Endothelial cell of umbilical vein (primary cell): ENCODE measurements at places on chromosomes 5 and 9.

- no peak for DNase-seq
Measured at GRCh38 chr5:151083081-151083676, 2.3 kb upstream of the TNIP1 start.

- DNase-seq = no peak
Measured at GRCh38 chr9:94829380-94830070, 103.0 kb downstream of the AOPEP start.

GRCh38 chr9:128685636-128686489, 3.2 kb upstream of the SET start:
- no peak for DNase-seq

GRCh38 chr5:56620903-56621677, 194.3 kb upstream of the MAP3K1 start:
- peak; percentile 69 for DNase-seq

GRCh38 chr5:173625261-173625660, 8.8 kb upstream of the BOD1 start:
- no peak for DNase-seq

DNA sequence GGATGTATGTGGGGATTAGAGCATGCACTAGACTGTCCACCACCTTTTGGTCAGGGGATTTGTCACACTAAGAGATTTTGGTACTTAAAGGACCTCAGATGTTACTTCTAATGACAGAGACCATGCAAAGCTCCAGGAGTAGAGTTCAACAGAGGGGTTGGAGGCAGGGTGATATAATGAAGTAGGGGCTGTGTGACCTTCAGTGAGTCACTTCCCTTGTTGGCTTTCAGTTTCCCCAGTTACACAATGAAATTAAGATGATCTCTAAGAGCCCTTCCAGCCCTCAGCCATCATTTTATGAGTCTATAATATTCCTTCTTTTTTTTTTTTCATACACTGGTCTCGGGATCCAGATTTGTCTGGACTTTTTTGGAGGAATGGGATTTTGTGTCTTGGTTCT, 26.8 kb downstream of the GLRA1 start:
- no peak for DNase-seq

GRCh38 chr9:89951675-89952074, 346.9 kb downstream of the GADD45G start:
- DNase-seq = no peak

DNA sequence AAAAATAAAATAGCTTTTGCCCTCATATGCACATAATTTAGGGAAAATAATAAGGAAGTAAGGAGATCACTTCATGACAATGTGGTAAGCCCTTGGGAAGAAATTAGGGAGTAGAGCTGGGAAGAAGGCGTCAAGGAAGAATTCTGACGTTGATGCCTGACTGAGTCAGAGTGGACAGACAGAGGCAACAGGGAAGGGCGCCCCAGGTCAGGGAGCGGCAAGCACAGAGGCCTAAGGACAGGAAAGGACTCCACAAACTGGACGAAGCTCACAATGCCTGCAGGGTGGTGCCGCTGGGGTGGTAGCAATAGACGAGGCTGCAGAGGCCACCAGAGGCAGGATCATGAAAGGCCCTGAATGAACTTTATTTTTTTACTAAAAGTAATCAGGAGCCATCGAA, 7.6 kb downstream of the DRD1 start:
- DNase-seq = no peak

- no peak for DNase-seq
Measured at GRCh38 chr5:179180061-179180610, 120.0 kb downstream of the ZNF354C start.

DNA sequence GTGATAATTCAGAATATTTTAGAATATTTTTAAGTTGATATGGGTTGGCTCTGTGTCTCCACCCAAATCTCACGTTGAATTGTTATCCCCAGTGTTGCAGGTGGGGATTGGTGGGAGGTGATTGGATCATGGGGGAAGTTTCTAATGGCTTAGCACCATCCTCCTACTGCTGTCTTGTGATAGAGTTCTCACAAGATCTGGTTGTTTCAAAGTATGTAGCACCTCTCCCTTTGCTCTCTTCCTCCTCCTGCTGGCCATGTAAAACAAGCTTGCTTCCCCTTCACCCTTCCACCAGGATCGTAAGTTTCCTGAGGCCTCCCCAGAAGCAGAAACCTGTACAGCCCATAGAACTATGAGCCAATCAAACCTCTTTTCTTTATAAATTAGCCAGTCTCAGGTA, 214.6 kb upstream of the C9orf72 start:
- DNase-seq = no peak

GRCh38 chr5:176816043-176816745, 5.8 kb downstream of the UNC5A start:
- no peak for DNase-seq

DNA sequence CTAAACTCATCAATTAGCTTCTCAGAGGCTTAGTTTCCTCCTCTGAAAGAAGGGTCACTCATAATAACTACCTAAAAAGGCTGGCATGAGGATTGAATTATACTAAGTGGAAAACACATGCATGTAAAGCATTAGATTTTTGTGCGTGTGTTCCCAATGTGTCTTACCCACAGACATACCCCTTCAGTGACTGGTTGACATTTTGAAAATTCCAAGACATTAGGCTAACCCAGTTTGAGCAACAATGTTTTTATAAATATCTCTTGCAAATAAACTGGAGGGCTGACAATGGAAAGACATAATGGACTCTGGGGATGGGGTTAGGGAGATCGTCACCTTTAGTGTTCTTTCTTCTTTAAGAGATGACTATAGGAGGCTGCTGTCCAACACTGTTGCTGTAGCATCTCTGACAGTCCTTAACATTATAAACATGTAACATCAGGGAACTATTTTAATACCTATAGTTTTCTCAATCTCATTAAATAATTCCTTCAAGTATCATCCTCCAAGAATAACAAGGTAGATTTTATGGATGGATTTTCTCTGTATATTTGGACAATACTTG, 24.3 kb downstream of the HMHB1 start:
- no peak for DNase-seq

GRCh38 chr9:73223594-73223993, 71.9 kb downstream of the ANXA1 start:
- no peak for DNase-seq

- DNase-seq = no peak
Measured at GRCh38 chr5:112192866-112193265, 226.2 kb downstream of the EPB41L4A start.

- no peak for DNase-seq
Measured at GRCh38 chr9:93906195-93906880, 48.8 kb downstream of the BARX1 start.

- no peak for DNase-seq
Measured at GRCh38 chr5:53169933-53170332, 60.4 kb upstream of the MOCS2 start.

DNA sequence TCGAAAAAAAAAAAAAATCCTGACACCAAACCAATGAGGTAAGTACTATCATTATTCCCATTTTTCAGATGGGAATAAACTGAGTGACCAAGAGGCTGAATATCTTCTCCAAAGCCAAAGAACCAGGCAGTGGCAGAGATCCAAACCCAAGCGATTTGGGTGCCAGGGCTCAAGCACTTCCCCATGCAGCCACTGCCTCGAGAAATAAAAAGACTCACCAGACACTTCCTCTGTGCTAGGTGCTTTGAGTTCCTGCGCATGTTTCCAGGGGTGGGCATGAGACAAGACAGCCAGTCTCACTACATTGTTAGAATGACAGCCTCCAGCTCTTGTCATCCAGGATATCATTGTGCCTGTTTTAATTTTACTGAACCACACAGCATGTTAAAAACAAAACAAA, 2.3 kb upstream of the RPL26L1 start:
- DNase-seq = no peak

- DNase-seq = no peak
Measured at GRCh38 chr9:131319486-131319885, 30.0 kb downstream of the PLPP7 start.

- no peak for DNase-seq
Measured at GRCh38 chr9:83043597-83043996, 19.3 kb downstream of the RASEF start.

- DNase-seq = no peak
Measured at GRCh38 chr5:6602441-6602840, 30.4 kb downstream of the NSUN2 start.

DNA sequence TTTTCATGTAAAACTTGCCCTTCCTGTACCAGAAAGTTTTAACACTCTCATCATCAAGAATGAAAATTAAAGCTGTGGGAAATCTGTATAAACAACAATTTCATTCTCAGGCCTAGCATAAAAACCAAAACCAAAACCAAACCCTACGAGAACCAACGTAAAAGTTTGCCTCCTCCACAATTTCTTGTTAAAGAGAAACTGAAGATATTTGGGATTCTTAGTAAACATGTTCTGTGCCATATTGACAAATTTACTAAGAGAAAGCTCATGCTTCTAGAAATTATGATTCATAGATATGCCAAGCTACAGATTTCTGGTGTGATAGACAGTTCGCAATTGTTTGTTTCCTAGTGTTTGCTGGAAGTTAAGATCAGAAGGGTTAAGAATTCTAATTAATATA, 801.0 kb upstream of the NUDT12 start:
- no peak for DNase-seq

DNA sequence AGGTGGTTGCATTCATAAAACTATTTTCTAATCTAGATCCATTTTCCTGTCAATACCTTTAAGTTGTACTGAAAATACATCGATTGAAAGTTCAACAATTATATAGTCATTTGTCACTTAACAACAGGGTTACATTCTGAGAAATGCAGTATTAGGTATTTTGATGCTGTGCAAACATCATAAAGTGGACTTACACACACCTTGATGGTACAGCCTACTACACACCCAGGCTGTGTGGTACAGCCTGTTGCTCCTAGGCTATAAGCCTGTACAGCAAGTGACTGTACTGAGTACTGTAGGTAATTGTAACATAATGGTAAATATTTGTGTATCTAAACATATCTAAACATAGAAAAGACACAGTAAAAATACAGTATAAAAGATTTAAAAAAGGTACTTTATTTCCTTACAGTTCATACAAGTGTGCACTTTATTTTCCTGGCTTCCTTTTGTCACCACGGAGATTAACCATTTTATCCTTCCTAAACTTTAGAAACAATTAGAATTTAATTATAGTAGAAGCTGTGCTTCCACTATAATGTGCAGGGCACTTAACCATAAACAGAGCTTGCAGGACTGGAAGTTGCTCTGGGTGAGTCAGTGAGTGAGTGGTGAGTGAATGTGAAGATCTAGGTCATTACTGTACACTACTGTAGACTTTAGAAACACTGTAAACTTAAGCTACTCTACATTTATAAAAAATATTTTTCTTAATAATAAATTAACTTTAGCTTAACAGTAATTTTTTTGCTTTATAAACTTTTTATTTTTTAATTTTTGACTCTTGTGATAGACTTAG, 42.9 kb upstream of the MEF2C start:
- DNase-seq = no peak

- no peak for DNase-seq
Measured at GRCh38 chr5:103938146-103938695, 375.6 kb upstream of the NUDT12 start.

DNA sequence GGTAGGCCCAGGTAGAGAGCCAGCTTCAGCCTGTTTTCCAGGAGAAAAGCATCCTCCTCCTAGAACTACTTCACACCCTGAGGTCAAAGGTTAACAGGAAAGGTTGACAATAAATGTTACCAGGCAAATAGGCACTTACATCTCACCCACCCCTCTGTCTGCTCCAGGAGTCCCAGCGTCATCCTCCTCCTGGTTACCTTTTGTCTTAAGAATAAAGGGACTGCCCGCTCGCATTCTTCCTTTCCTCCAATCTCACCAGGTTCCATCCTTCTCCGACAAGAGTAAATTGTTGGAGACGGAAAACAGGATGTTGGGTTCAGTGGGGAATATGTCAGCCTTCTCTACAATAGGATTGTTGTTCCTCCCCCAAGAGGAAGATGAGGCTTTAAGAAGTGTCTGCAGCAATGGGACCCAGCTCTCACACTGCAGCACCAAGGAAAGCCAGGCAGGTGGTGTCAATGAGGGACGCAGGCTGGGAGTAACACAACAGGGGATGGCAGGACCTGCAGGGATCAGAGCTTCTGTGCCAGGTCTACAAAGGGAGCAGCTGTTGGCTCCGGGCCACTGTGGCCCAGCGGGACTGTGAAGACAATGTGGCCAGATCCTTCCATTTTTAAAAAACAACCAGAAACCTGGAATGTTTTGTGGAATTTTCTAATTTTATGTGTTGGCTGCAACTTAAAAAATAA, 29.0 kb downstream of the FAT2 start:
- no peak for DNase-seq

DNA sequence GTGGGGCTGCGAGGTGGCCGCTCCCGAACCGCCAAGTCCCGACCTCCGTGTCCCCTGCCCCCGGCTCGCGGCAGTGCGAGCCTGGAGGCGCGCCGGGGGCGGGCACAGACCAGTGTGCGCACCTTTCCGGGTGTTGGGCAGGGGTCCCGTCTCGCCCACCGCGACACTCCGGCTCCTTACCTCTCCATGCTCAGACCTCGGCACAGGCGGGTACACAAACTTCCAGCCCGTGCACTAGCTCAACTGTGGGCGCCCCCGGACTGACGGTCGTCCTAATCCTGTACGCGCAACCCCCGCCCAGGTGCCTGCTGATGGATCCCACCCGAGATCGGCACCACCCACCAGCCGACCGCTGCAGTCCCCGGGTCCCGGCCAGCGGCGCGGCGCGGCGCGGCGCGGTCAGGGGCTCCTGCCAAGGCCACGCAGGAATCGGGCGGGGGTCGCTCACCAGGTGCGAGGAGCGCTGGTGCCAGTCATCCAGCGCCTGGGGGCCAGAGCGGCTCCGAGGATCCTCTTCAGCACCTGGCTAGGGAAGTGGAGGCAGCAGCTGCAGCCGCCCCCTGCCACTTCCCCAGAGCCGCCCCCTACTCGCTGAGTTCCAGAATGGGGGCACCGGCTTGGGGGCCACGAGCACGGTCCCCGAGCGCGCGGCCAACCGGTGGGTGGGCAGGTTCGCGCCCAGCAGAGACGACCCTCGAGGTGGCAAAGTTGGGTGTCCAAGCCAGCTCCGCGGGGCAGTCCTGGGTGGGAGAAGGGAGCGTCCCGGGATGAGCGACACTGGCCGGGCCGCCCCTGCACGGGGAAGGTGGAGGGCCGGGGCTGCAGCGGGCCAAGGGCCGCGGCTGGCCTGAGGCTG, 511 bp downstream of the SEMA5A start:
- no peak for DNase-seq

DNA sequence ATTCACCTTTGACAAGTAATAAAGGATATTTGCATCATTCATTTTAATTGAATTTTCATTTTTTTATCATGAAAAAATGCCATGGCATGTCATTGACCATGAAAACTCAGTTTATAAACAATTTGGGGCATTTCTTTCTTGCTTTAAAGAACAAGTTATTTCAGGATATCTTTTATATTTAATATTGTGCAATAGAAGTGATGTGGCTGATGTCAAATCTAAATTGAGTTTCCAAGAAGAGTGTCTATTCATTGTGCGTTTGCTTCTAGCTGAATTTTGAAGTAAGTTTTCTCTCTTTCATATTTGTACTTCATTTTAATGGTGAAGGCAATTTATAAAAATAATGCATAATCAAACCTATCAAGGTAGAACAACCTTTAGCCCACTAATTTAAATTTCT, 30.5 kb downstream of the MACIR start:
- DNase-seq = no peak

- no peak for DNase-seq
Measured at GRCh38 chr5:155914766-155915165, 412.2 kb upstream of the SGCD start.
